ENCODE measurements at places on chromosomes 16 and 17.

DNA sequence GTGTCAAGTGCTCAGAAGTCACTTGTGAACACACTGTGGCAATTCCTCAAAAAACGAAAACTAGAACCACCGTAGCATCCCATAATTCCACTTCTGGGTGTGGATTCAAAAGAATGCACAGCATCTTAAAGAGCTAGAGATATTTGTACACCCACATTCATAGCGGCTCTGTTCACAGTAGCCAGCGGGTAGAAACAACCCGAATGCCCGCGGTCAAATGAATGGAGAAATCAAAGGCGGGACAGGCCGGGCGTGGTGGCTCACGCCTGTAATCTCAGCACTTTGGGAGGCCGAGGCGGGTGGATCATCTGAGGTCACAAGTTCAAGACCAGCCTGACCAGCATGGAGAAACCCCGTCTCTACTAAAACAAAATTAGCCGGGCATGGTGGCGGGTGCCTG lies 337.5 kb downstream of the SEC14L1 start:
- no peak for DNase-seq

GRCh38 chr16:35797811-35798210 lies 2338.4 kb downstream of the TP53TG3F start:
- no peak for DNase-seq

DNA sequence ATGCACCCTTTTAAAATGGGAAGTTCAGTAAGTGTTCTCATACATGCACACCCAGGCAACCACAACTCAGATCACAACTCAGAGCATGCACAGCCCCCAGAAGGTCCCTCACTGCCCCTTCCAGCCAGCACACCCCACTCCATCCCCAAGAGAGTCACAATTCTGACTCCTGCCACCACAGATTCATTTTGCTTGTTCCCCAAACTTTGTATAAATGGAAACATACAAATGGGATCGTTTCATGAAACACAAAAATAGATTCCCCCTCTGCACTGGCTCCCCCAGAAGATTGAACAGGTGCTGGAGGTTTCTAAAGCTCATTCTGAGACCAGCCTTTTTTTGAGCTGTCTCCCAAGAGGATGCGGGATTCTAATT lies 3.3 kb upstream of the TNFRSF13B start:
- no peak for DNase-seq

DNA sequence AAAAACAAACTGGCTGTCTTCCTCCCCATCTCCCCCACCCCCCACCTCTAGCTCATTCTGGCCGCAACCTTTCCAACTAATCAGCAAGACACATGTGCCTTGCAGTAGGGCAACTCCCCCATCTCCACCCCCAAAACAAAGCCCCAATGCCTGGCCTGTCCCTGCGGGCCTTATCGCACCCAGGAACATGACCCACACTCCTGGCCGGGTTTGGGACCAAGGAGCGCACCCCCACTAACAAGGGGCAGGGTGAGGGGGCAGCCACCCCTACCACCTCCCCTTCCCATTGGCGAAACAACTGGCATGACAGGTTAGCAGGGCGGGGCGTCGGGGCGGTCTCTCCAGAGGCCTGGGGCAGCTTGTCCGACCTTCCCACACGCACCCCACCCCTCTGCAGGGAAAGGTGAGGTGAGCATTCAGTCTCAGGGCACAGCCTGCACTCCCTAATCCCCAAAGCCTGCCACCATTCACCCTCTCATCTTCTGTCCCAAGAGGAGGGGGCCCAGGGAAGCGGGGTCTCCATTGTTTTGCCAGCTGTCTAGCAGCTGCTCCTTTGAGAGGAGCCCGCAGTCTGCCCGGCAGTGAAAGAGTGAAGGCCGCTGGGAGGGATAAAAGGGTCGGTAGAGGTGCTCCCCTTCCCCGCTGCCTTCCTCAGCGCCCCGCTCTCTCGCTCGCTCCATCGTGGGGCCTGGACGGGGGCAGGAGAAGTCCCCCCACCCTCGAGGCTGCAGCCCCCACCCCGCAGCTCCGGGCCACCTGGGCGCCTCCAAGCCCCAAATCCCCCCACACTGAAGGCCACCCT lies 765 bp downstream of the MYO18A start:
- peak; percentile 88 for DNase-seq

- DNase-seq: no peak
These were observed 99.4 kb downstream of the TNFRSF13B start for GRCh38 chr17:16872351-16873173.

GRCh38 chr17:60888812-60889709 lies 211.4 kb downstream of the BCAS3 start:
- peak; percentile 5 for DNase-seq

DNA sequence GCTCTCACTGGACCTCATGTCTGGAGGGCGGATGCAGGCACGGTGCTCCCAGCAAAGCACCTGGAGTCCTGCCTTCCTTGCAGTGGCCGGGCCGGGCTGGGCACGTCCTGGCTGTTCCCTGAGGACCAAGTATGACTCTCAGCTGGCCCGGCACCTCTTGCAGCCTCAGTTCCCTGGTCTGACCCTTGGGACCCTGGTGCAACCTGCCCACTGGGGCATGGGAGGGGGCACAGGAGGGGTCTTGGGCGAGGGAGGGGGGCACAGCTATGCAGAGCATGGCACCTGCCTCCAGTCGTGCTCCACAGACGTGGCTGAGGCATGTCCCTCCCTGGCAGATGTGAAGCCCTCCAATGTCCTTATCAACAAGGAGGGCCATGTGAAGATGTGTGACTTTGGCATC lies 19.6 kb downstream of the MAP2K3 start:
- DNase-seq: no peak

- no peak for DNase-seq
These were observed 53.0 kb upstream of the RPL38 start for GRCh38 chr17:74150428-74151025.

GRCh38 chr17:82895087-82895486 lies 55.3 kb upstream of the ZNF750 start:
- DNase-seq: no peak

- DNase-seq: no peak
These were observed 94.2 kb downstream of the CNTNAP4 start for GRCh38 chr16:76371441-76371840.
